ENCODE measurements at places on chromosomes 4 and X.

- DNase-seq = no peak
These were observed 62.6 kb upstream of the DHX15 start for GRCh38 chr4:24646798-24647460.

- no peak for DNase-seq
These were observed 10.7 kb upstream of the PDHA1 start for GRCh38 chrX:19332983-19333382.

GRCh38 chrX:130285069-130285620 is 16.4 kb upstream of the ZNF280C start:
- DNase-seq = no peak

DNA sequence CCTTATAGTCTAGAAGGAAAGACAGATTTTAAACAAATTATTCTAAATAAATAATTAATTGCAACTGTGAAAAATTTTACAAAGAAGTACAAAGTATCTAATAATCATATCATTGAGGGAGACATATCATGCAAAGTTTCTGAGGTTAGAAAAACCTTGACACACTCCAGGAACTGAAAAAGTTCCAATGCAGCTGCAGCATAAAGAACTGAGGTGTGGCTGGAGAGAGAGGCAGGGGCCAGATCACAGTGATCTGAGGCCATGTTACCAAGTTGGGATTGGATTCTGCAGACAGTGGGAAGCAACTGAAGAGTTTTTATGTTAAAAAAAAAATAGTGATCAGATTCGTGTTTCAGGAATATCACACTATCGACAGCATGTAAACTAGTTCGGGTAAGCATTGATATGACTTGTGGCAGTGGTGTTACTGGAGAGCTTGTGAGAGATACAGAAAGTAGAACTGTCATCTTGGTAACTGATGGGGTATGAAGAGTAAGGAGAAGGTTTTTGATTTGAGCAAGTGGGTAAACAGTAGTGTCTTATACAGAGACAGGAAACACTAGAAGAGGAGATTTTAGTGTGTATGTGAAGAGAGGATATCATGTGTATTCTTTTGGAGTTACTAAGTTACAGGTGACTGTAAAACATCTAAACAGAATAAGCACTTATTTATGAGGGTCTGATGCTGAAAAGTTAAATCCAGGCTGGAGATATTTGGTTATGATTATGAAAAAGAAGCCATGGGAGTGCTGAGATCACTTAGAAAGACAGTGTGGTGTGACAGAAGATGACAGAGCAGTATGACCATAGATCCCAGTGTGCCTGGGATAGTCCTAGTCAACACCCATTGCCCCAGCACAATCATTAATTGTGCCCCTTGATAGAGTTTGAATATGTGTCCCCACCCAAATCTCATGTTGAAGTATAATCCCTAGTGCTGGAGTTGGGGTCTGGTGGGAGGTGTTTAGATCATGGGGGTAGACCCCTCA is 15.6 kb upstream of the SPRY1 start:
- DNase-seq = no peak

DNA sequence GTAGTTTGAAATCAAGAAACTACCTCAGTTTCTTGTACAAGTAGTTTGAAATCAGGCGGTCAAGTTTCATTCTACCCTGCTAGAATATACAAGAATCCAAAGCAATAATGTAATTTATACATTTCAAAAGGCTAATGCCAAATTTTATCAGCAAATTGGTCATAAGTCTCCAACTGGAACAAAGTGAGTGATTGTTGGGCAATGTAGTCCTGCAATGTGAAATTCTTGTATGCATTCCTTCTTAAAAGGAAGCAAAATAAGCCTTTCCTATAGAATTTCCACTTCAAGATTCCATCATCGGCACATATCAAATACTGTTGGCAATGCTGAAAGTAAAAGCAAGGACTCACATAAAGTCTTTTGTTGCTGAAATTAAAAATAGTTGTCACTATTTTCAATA is 334.9 kb downstream of the IL1RAPL1 start:
- no peak for DNase-seq

- no peak for DNase-seq
These were observed 167.1 kb upstream of the CNKSR2 start for GRCh38 chrX:21207080-21207479.

DNA sequence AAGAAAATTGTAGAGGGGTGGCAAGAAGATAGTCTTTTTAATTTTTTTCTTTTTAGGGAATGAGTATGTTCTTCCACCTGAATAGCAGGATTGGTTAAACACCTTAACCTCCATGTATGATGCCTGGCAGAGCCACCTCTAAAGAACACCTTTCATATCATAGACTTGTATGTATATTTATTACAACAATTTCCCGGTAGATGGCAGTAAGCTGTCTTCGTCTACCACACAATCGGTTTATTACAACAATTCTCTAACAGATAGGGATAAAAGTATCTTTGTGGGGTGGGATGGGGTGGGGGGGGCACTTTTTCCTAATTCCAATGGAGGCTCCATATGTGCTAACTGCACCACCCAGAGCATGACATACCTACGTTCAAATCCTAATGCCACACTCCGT is 255.5 kb downstream of the LDB2 start:
- DNase-seq = no peak

- no peak for DNase-seq
These were observed 550.5 kb downstream of the PDHA2 start for GRCh38 chr4:96390404-96390803.

- peak; percentile 73 for DNase-seq
These were observed 147.9 kb downstream of the NSUN7 start for GRCh38 chr4:40897557-40898203.

DNA sequence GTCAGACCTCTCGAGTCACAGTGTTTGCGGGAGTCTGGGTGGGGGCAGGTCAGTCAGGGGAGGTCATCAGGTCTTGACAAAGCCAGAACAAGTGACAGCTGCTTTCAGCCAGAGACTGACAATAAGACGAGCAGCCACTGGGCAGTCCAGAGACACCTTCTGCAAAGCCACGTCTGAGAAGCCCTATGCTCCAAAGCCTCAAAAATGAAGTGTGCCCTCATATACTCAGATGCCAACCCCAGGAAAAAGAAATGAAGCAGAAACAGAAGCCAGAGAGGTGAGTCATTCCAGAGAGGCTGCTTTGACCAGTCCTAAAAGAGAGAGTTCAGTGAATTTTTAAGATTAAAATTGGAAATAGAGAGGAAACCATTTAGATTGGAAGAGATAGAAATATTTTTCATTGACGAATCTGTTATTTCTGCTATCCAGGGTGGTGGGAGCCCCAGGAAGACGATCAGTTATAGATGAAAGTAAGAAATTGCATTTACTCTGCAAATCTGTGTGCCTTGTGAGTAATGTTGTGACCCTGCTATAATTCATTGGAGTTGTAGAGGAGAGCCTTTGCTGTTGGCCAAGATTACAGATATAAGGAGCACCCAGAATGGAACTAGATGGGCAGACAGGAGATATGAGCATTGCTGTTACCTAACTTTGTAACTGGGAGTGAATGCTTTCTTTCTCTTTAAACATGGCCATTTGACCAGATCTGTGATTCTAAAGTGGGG is 77.9 kb downstream of the LRRC66 start:
- DNase-seq = peak; percentile 66

GRCh38 chrX:15749642-15750610 is 11.9 kb downstream of the CA5B start:
- DNase-seq = no peak

DNA sequence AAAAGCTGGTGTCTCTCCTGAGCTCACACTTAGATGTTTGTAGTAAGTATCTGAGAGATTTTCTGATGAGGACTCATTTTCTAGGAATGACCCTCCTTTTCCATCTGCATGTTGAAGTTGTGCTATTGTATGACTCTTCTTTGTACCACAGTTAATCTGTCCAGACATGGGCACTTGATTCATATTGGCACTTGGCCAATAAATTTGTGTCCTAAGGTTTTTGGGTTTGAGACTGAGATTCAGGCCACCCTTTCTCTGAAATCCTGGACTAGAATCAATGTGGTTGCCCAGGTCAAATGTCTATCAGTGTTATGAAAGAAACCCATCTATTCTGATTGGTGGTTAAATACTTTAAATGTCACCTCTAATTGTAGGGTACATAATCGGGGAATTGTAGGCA is 869.0 kb downstream of the SH3BGRL start:
- no peak for DNase-seq

- no peak for DNase-seq
These were observed 192.3 kb upstream of the ANKRD50 start for GRCh38 chr4:124904723-124905388.

DNA sequence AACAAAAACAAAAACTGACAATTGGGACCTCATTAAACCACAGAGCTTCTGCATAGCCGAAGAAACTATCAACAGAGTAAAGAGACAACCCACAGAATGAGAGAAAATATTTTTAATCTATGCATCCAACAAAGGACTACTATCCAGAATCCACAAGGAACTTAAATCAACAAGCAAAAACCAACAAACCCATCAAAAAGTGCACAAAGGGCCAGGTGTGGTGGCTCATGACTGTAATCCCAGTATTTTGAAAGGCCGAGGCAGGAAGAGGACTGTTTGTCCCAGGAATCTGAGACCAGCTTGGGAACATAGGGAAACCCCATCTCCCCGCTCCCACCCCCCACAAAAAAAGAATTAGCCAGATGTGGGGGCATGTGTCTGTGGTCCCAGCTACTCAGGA is 10.7 kb downstream of the C4orf51 start:
- no peak for DNase-seq

DNA sequence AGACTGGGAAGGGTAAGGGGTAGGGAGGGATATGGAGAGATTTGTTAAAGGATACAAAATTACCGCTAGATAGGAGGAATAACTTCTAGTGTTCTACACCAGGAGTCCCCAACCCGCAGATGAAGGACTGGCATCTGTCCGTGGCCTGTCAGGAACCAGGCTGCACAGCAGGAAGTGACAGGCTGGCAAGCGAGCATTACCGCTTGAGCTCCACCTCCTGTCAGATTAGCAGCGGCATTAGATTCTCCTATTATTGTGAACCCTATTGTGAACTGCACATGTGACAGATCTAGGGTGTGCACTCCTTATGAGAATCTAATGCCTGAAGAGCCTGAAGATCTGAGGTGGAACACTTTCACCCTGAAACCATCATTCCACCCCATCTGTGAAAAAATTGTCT is 27.9 kb upstream of the BBS7 start:
- DNase-seq = no peak

DNA sequence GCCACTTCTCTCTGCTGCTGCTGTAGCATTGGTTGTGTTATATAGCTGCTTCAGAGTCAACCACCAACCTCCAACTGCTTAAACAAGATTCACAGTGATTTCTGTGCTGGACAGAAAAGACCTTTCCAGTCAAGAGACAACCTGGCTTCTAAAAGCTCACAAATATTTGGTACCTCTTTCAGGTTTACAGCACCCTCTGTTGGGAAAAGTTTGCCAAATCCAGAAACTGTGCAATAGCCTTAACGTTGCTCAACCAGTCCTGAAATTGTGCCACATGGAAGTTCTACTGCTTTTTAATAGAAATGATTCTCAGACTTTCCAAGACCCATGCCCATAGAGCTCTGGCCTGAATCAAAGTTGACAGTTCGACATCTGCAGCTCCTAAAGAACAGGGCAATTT is 842.1 kb upstream of the HTR2C start:
- DNase-seq = peak; percentile 26

DNA sequence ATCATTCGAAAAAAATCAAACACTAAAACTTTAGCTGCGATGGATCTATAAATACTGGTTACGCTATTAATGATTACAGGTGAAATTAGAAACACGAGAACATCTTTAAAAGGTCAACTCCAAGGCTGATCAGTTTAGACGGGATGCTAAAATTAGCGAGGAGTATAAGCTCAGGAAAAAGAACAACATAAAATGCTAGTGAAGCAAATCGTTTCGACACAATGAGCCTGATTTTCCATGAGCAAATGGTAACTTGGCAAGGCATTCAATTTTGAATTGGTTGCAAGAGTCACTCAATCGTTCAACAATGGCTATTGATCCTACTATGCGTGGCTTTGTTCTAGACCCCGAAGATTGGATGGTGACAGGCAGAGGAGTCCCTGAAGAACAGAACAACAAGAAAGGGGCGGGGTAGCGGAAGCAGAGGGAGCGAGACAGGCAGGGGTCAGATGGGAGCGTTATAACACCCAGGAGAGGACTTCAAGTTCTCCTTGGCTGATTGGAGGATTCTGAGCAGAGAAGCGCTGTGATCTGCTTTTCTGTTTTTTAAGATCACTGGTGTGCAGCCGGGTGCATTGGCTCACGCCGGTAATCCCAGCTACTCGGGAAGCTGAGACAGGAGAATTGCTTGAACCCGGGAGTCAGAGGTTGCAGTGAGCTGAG is 146.5 kb downstream of the RBM47 start:
- DNase-seq = no peak

DNA sequence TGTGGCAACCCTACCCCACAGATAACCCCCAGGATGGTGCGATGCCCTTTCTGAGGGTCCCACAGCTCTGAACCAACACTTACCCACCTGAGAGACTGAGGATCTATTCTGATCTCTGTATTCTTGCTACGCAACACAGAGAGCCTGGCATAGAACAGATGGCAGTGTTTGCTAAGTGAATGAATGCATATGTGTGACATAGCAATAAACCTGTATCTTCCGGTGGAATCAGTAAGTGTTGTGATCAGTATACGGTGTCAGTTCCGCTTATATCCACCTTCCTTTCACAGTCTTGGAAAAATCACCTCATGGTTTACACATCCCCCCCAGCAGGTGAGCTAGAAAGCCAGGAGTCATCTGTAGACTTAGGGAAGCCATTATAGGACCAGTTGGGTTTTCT is 5.9 kb upstream of the HSD17B10 start:
- no peak for DNase-seq

- DNase-seq = no peak
These were observed 245.8 kb upstream of the DIAPH2 start for GRCh38 chrX:96438803-96439202.

DNA sequence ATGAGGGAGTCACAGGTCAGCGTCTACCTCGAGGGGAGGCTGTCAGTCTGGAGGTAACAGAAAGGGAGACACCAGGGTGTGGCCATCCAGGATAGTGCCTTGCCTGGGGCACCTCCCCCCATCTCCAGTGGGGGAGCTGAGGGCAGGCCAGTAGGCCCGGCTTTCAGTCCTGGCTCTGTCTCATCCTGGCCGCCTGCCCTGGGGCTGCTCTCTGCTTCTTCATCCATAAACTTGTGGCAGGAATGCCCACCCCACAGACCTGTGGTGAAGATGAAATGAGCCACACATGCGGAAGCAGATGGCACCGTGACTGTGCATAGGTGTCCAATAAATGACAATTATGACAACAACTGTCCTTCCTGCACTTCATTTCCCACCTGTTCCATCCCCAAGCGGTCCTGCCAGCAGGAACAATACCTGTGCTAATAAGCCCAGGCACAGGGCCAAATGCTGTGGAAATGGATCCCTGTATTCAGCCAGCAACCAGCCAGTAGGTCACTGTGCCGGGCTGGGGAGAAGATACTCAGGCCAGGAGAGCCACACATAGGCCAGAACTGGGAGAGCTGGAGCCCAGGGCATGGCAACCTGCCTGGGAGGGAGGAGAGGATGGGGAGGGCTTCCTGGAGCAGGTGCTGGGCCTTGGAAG is 30.2 kb downstream of the TRO start:
- DNase-seq = no peak

Measured in AG08395 (cell line).